ENCODE measurements at places on chromosomes 5 and 9.

DNA sequence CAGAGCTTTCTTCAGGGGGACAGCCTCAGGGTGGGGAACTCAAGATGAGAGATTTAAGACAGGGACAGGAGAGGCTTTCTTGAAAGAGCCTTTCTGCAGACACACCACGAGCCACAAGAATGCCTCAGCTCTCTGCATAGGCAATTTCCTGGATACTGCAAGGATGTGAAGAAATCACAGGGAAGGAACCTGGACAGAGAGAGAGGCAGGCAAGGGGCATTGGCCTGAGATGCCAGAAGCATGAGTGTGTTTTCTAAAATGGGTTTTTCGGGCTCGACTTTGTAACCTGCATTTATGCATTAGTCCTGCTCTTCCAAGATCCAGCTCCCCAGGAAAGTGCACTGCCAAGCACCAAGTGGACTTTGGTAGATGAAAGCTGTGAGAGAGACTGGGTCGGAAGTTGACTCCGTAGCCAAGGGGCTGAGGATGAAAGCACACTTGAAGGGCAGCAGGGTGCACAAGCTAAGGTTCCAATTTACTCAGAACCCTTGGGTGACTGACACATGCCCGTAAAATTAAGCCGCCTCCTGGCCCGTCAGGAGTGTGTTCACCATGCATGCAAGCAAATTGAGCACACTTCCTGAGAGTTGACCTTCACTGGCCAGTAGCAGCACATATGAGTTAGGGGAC is 90.9 kb downstream of the CFAP90 start:
- no peak for DNase-seq

DNA sequence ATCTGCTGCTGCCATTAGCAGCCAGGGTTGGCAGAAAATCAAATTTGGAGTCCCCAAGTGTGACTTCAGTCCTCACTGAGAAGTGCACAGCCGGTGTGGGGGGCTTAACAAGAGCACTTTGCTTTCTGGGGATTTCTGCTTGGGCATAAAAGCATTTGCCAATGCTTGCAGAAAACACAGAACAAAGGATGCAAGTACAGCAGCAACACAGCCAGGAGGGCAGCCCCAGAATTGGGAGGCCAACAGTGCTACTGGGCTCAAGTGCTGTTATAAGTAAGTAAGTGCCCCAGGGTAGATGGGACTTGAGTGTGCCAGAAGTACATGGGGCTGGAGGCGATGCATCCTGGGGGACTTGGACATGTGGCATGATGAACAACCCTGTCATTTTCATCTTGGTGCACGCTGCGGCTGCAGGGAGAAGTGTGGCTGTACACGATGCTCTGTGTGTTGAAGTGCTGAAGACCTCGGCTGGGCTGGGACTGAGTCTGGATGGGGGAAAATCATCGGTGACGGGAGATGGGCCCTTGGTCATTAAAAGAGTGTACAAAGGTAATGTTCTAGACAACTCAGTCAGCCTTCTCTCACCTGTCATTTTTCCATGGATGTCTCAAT is 73.3 kb downstream of the GOLPH3 start:
- DNase-seq: no peak

GRCh38 chr5:121913418-121913817 is 48.4 kb upstream of the SRFBP1 start:
- no peak for DNase-seq

GRCh38 chr9:16526380-16526779 is 344.1 kb downstream of the BNC2 start:
- DNase-seq: peak; percentile 94

DNA sequence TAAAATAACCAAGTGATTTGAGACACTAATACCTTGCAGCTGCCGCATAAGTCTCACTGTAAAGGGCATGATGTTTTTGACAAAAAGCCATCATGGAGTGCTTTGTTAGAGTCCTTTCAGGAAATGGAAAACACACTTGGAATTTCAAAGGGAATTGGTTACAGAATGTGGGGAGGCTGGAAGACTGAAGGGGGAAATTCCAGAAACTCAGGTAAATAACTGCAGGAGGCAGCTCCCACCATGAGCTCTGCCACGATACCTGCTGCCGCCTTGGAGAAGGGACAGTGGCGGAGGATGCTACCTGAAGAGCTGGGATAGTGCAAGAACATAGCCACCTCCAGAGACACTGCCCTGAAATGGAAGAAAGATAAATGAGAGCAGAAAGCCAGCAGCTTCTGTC is 66.9 kb downstream of the PRKACG start:
- DNase-seq: no peak

DNA sequence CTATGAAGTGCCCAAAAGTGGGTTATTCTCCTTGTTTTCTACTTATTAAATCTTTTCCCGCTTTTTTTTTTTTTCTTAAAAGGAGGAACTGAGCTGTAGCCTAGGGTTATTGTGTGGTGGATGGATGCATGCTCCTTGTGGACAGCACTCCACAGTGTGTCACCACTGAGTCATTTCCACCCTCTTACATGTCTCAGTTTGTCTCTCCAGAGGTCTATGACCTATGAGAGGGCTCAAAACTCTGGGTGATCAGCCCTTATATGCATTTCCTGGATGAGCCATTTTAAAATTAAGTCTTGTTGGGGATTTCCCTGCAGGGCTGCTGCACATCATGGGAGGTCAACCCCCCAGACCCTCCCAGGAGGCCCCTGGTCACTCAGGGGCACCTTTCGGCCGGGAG is 102.2 kb upstream of the MOCS2 start:
- peak; percentile 55 for DNase-seq

- DNase-seq: no peak
Observed at GRCh38 chr5:61311056-61311610, 20.9 kb upstream of the ZSWIM6 start.

DNA sequence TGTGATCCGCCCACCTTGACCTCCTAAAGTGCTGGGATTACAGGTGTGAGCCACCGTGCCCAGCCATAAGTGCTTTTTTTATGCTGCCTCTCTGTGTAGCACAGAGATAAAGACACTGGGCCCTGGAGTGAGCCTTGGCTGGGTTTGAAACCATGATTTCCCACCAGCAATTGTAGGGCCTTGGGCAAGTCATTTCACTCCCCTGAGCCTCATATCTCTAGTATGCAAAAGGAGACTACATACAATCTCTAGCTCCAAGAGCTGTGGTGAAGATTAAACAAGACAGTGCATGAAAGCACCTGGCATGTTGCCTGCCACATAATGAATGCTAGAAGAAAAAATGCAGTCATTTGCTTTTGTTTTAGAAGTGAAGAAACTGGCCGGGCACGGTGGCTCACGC is 3.9 kb downstream of the FABP6 start:
- DNase-seq: no peak

DNA sequence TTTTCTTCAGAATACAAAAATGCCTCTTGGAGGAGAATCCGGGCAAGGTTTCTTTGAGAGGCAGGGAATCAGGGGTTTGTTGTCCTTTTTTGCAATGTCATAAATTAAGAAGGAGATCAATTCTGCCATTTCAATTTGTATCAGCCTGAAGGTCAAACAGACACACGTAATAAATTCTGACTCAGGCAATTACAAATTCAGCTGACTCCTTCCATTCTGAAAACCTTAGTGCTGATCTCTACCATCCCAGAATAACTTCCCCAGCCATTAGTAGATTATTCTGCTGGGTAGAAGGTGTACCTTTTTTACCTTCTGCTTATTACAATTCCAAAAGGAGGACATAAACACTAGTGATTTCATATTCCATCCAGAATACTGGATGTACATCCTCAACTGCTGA is 516.6 kb downstream of the AGTPBP1 start:
- DNase-seq: no peak

- no peak for DNase-seq
Observed at GRCh38 chr5:27010646-27011045, 27.7 kb downstream of the CDH9 start.

- no peak for DNase-seq
Observed at GRCh38 chr5:150556859-150557508, 49.1 kb downstream of the NDST1 start.

Data from dermis blood vessel endothelial cell (primary cell).